Melanocyte of skin (primary cell): ENCODE measurements at places on chromosomes 3 and 15. TPM values are rescaled to one million over a fixed set of nuclear protein-coding genes. Genes with fewer than 3 reads are reported as not detected.

Gene SCAANT1
- total RNA-seq, result not detected in 2 replicates

Gene RAB5A
- 103 and 130 TPM in 2 replicates for total RNA-seq

Gene PLA2G4E
- not detected in 2 replicates for total RNA-seq

Gene ACKR2
- under 0.01 and 0.93 TPM in 2 replicates for total RNA-seq

Gene INAFM2
- total RNA-seq, result 10.7 and 11.0 TPM in 2 replicates

Gene TMC3
- not detected in 2 replicates for total RNA-seq

Gene TRPC1
- total RNA-seq, result 11.7 and 24.0 TPM in 2 replicates

Gene CCDC54
- total RNA-seq, result not detected in 2 replicates

Gene IGSF10
- under 0.01 and 1.5 TPM in 2 replicates for total RNA-seq

Gene EXD1
- not detected in 2 replicates for total RNA-seq
